Hippocampal formation (tissue), 2 donors: ENCODE measurements at places on chromosomes 7 and 10.

DNA sequence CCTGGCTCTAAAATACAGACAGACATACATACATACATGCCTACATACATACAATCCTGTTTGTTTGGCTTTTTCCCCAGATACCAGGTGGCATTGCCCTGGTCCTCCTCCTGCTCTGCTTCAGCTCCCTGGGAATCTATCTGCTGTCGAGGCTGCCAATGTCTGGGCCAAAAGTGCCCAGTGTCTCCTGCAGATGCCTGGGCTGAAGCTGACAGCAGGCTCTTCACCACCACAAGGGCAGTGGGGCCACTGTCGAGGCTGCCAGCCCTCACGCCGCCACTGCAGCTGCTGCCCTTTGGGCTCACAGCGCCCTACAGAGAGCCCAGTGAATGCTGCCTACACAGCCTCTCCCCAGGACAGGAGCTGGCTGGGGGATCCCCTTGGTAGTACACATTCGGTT is 18.0 kb upstream of the STN1 start:
- peak; percentile 18 for DNase-seq

- no peak for DNase-seq
Measured at GRCh38 chr10:78359640-78360091, 326.0 kb downstream of the RPS24 start.

DNA sequence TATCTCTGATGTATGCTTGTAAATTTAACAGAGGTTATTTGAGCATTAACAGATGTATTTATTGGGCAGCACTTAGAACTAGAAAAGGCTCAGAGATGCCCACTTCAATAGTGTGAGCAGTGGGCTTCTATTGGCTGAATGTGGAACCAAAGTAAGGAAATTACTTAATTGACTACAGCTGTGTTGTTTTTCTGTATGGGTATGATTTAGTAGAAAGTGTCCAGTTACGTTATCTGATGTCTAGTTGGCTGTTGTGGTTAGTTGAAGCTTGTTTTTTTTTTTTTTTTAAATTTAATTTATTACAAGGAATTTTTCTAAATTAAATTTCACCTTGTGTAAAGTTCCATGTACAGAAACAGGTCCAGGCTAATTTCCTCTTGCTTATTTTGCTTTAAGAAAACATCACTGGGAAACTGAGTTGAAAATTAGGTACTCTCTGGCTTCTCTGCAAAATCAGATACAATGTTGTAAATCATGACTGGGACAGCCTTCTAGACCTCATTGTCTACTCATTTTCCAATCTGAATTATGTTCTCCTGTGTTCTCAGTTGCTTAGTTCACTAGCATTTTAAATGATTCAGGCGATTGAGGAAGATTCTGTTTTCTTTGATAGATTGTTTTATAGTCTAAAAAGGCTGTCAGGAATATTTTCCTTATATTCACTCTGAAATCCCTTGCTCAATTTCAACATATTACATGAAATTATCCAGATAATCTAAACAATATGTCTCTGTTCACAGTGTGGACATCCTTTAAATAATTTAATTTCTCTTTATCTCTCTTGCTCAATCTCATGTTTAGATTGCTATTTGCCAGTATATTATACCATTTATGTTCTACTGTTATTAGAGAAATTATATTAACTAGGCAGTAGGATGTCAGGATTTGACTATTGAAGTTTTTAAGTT is 53.0 kb downstream of the PHF14 start:
- DNase-seq: no peak

GRCh38 chr10:128928231-128928836 is 538.7 kb upstream of the MGMT start:
- no peak for DNase-seq

GRCh38 chr7:44196450-44196872 is 4.3 kb upstream of the YKT6 start:
- DNase-seq: peak; percentile 38

DNA sequence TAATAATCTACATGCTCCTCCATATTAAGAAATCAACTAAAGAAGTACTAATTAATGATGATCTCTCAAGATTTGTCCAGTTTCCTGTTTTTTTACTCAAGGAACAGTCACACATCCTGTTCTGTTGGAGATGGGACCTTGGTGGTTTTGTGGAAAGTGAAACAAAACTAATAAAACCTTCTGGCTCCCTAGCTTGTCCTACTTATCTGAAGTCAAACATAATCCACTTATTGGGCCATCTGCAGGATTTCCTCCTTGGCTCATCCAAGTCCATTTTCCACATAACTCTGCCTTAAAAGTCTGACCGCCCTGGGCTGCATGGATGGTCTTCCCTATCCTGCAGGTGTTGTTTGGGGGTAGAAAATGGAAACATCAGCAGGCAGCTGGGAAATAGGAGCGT is 39.4 kb upstream of the TARP start:
- DNase-seq: no peak

DNA sequence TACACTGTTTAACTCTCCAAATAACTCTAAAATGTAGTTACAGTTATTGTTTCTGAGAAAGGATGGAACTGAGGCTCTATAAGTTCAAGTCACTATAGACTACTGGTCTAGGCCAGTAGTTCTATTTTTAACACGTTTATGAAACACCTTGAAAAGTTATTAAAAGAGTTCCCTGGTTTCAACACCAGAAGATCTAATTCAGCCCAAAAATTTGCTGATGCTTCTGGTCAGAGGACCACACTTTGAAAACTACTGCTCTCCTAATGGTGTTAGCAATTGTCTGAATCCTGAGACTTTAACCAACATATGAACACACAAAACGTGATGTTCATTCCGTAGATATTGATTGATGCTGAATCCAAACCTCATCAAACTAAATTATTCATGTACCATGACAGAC is 658.6 kb upstream of the STEAP1 start:
- no peak for DNase-seq

DNA sequence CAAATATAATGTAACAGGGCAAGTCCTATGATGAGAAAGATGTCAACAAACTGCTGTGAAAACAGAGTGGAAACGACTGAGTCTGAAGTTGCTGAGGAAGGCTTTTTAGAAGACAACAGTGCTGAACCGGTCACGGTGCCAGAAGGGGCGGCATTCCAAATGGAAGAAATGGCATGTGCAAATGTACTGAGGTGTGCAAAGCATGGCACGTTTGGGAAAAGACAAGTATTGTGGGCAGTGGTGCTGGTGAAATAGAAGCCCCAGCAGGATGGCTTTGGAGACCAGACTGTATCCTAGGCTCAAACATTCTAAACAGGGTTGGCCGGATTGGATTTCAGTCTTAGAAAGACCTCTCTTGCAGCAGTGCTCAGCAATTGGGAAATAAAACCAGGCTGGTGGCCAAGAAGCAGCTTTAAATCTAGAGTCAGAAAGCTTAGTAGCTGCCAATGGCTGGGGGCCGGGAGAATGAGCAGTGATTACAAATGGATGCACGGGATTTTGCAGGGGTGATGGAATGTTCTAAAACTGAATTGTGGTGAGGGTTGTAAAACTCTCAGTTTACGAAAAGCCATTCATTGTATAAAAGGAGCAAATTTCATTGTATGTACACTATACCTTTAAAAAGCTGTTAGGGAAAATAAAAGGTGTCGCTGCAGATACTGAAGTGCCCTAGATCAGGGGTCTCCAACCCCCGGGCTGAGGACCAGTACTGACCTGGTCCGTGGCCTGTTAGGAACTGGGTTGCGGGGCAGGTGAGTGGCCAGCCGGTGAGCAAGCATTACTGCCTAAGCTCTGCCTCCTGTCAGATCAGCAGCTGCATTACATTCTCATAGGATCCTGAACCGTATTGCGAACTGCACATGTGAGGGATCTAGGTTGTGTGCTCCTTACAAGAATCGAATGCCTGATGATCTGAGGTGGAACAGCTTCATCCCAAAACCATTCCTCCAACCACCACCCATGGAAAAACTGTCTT is 141.6 kb downstream of the HIBADH start:
- no peak for DNase-seq

GRCh38 chr10:50997461-50997860 is 76.8 kb upstream of the PRKG1 start:
- no peak for DNase-seq

- no peak for DNase-seq
Measured at GRCh38 chr7:96303686-96304443, 18.0 kb downstream of the SLC25A13 start.

GRCh38 chr10:3622845-3623621 is 162.0 kb downstream of the KLF6 start:
- no peak for DNase-seq

DNA sequence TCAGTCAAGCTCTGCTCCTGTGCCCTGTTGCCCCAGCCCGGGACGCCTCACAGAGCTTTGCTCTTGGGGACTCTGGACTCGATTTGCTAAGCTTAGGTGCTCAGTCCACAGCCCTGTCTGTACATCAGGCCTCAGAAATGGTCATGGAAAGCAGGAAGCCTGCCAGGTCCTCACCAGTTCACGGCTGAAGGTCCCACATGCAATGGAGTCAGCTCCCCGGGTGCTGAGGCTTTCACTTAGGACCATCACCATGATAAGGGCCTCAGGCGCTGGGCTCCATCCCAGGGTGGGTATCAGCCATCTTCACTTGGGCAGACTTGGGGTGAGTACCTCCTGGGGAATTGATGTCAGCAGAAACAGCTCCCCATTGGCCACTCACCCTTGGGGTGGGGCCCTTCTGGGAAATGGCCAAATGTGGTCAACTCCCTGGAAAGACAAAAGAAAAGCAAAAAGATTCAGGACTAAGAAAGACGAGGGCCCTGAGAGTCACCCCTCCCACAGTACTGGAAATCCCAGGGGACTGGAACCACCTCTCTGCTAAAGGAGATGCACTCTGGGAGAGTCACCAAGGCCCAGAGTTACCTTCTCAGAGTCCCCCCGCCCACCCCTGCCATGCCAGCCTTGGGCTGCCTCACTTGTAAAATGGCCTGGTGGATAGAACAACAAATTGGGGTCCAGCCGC is 37.6 kb downstream of the FAM53B start:
- no peak for DNase-seq

GRCh38 chr7:21028599-21028998 is 241.9 kb upstream of the SP8 start:
- no peak for DNase-seq

DNA sequence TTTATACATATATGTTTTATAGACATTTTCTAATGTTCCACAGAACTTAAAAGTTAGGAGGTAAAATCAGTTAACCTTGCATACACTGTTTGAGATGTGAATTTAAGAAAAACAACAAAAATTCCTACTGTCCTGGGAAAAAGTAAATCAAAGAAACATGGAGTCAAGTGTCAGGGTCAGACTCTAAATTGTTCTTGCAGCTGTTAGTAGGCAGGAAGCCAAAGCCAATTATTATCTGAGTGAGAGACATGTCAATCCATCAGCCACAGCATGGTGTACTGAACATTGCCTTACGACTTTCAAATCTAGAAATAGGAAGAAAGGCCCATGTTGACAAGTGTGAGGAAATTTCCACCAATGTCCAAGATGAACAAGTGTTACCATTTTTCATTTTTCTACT is 461.2 kb upstream of the MBL2 start:
- DNase-seq: no peak

- no peak for DNase-seq
Measured at GRCh38 chr7:26332698-26333097, 41.0 kb downstream of the SNX10 start.

DNA sequence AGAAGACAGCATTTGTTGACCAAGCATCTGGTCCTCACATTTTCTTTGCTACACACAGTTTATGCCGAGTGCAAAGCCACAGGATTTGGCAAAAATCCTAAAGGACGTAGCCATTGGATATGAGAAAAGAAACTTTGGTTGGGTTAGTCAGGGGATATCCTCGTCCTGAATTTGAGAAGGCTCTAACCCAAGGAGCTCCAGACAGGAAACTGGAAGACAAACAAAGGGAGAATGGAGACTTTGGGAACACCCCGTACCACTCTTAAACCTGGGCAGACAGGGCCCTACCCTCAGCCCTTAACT is 146.6 kb upstream of the FRMD4A start:
- no peak for DNase-seq

- DNase-seq: no peak
Measured at GRCh38 chr10:38143587-38143986, 49.5 kb downstream of the ZNF37A start.

GRCh38 chr7:17042211-17042610 is 160.4 kb upstream of the AGR3 start:
- no peak for DNase-seq

DNA sequence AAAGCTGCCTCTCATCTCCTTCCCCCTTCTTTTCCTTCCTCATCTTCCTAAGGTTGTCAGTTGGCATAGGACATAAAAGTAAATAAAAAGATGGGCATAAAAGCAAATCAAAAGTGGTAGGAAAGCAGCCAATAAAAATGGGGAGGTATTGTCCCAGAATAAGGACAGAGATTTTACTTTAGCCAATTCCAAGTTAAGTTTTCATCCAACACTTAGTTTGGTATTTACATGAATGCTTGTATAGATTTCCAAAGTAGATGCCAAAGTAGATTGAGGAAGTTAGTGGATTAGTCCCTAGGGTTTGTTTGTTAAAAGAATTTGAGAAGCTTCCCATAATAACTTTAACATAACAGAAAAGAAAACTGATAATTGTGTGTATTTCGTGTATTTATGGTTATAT is 33.7 kb downstream of the HDAC9 start:
- no peak for DNase-seq

DNA sequence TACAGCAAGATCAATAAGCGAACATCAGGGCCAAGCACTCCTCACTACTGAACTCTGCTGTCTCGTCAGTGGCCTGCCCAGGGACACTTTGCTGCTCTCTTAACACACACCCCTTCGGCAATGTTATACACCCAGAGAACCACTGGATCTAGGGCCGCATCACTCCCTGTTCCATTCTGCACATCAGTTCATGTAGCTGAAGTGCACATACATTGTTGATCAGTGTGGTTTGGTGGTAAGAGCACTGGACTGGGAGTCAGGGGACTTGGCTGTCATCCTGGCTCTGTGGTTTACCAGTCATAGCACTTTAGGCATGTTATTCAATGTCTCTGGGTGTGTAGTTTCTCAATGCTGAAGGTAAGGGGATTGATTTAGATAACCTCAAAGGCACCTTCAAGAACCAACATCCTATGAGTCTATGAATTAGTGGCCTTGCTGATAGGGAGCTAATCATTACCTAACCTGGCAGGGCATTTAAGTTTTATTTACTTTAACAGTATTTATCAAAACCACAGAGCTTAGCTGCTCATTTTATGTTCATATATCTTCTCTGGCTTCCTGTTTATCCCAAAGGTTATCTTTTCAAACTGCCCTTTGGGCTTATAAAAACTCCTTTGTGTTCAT is 24.8 kb downstream of the DUSP5 start:
- no peak for DNase-seq

DNA sequence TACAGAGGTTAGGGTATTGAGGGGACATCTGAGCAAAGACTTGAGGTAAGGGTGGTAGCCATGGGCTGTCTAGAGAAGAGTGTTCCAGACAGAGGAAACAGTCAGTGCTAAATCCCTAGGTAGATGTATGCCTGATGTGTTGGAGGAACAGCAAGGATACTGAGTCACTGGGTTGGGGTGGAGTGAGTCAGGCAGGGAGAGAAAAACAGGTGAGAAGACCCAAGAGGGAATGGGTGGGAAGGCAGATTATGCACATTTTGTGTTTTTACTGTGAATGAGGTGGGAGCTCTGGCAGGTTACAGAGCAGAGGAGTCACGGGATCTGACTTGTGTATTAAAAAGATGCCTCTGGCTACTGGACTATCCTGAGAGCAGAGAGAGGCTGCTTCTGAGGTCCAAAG is 285.0 kb downstream of the CALN1 start:
- no peak for DNase-seq
